NCI-H510A treated with DMSO at 0.1 percent for 48 hours (cell line): ENCODE measurements at places on chromosomes 2 and 18.

- peak; percentile 59 for DNase-seq
Observed at GRCh38 chr2:42128721-42129486, 40.2 kb upstream of the EML4 start.

- no peak for DNase-seq
Observed at GRCh38 chr18:13545514-13545913, 180.8 kb downstream of the FAM210A start.

GRCh38 chr2:189997016-189997415, 65.5 kb downstream of the MSTN start:
- DNase-seq: no peak

- no peak for DNase-seq
Observed at GRCh38 chr2:236568068-236568921, 1.3 kb upstream of the ACKR3 start.

DNA sequence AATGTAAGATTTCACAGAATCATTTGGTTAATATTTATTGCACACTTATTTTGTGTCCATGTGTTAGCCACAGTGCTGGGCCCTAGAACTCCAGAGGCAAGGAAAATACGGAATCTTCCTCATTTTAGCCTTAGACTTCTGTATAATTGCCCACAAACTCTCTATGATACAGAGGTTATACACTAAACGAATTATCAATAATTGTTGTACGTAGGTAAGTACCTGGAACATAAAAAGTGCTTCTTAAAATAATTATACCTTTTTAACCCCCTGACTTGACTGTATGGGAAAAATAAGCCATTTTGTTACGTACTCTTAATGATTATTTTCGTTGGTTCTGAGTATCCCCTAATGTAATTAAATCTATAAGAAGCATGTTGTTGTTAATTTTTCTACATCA, 119.4 kb downstream of the ARHGAP15 start:
- no peak for DNase-seq

DNA sequence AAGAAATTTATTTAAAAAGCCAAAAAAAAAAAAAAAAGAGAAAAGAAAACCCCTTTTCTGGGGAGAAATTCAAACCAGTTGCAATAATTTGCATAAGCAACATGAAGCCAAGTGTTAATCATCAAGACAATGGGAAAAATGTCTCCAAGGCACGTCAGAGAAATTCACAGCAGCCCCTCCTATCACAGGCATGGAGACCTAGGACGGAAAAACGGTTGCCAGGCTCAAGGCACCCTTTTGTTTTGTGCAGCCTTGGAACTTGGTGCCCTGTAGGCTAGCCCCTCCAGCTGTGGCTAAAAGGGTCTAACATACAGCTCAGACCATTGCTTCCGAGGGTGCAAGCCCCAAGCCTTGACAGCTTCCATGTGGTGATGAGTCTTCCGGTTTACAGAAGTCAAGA, 509.2 kb upstream of the SOX11 start:
- no peak for DNase-seq

GRCh38 chr2:47869859-47870595, 36.3 kb downstream of the FBXO11 start:
- no peak for DNase-seq

DNA sequence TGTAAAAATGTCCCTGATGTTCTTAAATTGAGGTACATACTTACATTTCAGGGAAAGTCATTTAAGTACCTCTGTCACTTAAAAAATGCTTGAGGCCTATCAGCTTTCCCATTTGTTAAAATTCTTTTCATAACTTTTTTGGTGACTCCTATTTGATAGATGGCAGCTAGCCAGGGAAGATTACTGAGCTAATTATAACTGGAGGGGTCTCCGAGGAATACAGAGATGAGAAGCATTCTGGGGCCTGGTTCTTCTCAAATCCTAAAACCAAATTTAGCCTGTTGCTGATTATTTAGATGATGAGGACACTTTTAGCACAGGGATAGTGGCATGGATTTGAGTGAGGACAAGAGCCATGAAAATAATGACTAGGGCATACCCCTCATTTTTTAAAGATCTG, 4.8 kb downstream of the UGP2 start:
- no peak for DNase-seq

DNA sequence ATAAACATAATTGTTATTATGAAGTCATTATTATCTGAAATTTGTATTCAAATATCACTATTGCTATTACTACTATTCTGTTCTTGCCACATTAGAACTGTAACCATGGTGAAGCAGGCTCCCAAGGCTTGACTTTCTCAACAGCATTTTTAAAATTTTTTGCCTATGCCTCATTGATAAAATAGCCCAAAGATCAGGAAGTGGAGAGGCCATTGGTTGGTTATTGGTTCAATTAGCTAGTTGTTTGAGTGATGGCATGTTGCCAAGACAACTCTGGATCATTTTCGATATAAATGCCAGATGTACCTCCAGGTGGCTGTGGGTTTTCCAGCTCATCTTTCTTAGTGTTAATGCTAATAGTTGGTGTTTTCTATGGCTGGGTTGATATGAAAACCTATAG, 513.5 kb downstream of the TRIB2 start:
- DNase-seq: peak; percentile 22
